ENCODE measurements at places on chromosomes 13 and 19. TPM values are rescaled to one million over a fixed set of nuclear protein-coding genes. Genes with fewer than 3 reads are reported as not detected.

DNA sequence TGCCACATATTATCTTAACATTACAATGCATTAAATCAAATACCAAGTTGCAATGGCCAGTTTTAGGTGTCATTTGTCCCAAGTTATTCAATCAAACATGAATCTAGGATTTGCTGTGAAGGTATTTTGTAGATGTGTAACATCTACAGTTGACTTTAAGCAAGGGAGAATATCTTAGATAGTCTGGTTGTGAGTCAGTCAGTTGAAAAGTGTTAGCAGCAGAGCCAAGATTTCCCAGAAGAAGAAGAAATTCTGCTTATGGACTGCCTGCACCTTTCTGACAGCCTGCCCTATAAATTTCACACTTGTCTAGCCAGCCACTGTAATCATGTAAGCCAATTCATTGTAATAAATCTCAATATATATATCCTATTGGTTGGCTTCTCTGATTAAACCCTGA lies 41.3 kb upstream of the INTS6 start:
- H3K36me3 ChIP-seq, result no peaks in the 10 kb centered on the region
- no peaks in the 10 kb centered on the region for H3K4me1 ChIP-seq
- peak; percentile 60 for DNase-seq
- H3K4me3 ChIP-seq, result no peak overlapping the region

DNA sequence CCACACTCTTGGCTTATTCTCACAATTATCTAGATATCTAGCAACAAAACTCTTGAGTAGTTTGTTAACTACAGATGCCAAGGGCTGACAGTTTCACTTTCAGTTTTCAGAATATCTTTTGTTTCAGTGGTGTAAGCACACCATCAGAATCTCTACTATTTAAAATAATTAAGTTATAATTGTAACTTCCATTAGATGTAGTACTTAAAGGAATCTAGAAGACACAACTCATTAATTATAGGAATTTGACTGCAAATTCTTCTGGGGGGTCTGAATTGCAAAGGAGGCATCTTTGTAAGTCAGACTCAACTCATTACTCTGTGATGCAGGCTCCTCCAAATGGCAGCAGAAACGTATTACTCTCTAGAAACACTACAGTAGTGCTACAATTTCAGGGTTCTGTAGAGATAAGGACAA lies 44.9 kb upstream of the USPL1 start:
- DNase-seq, result peak; percentile 57
- peak overlapping the region; percentile 48 for H3K4me3 ChIP-seq

RASGRP4 gene
- not detected for total RNA-seq

CCDC122 gene
- total RNA-seq, result 1.9 TPM
